ENCODE measurements at places on chromosomes 16 and 17.

GRCh38 chr17:73027130-73027741 is 65.3 kb downstream of the SLC39A11 start:
- no peak for DNase-seq

- no peak for DNase-seq
These were observed 57.9 kb downstream of the RTN4RL1 start for GRCh38 chr17:1967213-1967612.

- peak; percentile 94 for DNase-seq
These were observed 2.2 kb downstream of the NT5M start for GRCh38 chr17:17305281-17305801.

- DNase-seq = no peak
These were observed at the start of gene HOXB5 for GRCh38 chr17:48593126-48593829. Gene HOXB5 (minus strand): TSS chr17:48593779. CDS start chr17:48593682, 97 bp downstream.

- DNase-seq = peak; percentile 88
These were observed 1.2 kb downstream of the GRB2 start for GRCh38 chr17:75404223-75404730.

GRCh38 chr17:49932138-49932723 is 36.8 kb upstream of the DLX4 start:
- no peak for DNase-seq

GRCh38 chr16:50021544-50021943 is 3.5 kb upstream of the CNEP1R1 start:
- peak; percentile 50 for DNase-seq

- DNase-seq = no peak
These were observed 163.2 kb upstream of the RPL38 start for GRCh38 chr17:74040291-74040690.

- DNase-seq = no peak
These were observed 849.1 kb upstream of the RBFOX1 start for GRCh38 chr16:6483469-6484033.

DNA sequence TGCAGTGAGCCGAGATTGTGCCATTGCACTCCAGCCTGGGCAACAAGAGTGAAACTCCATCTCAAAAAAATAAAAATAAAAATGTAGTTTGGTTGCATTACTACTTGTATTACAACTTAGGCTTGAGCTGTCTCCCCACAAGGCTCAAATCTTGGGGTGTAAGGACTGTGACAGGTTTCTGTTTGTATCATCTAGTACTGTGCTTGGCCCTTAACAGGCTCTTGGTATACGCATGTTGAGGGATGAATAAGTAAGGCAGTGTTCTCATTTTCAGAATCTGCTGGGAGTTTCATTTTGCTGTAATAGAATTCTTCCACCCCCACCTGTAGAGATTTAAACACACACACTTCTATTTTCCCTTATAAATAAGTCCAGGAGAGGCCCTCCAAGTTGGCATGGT is 289.4 kb upstream of the EEF2KMT start:
- DNase-seq = no peak

DNA sequence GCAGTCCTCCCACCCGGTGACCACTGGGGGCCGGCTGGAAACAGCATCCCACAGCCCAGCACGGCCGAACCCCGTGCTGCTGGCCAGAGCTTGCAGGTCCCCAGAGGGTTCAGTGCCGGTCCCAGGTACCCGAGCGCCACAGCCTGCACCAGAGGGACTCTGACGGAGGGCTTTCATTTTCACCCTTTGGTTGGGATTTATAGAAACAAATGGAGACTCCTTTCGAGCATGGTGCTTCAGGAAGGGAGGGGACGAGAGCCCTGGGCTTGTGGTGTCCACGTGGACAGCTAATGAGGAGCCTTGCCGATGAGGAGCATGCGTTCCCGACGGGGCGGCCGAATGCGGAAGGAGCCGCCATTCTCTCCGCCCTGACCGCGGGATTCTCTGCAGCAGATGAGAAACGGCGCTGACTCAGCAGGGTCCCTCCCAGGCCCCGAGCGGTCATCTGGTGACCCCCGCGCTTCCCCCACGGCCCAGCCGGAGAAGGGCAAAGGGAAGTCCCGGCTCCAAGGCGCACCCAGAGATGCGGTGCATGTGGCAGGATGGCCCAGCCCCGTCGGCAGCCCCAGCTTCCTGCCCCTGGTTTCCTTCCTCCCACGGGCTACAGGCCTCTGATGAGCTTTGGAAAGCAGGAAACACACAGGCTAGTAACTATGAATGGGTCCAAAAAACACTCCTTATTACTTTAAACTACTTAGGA is 9.8 kb downstream of the SLC38A10 start:
- DNase-seq = peak; percentile 92

GRCh38 chr17:8105957-8106398 is 12.3 kb downstream of the ALOXE3 start:
- peak; percentile 49 for DNase-seq

- DNase-seq = no peak
These were observed 24.1 kb upstream of the LHX1 start for GRCh38 chr17:36913132-36913531.

GRCh38 chr17:63753215-63753614 is 11.6 kb upstream of the STRADA start:
- DNase-seq = peak; percentile 19

DNA sequence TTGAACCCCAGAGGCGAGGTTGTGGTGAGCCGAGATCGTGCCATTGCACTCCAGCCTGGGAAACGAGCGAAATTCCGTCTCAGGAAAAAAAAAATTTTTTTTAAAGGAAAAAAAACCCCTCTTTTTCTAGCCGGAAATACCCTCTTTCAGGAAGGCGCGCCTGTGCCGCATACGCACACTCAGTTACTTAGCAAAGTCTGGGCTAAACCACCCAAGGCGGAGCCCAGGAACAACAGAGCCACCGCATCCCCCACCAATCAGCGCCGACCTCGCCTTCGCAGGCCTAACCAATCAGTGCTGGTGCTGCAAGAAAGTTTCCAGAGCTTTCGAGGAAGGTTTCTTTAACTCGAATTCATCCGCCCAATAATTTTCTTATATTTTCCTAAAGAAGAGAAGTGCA is 510.4 kb downstream of the KCNJ18 start:
- no peak for DNase-seq

DNA sequence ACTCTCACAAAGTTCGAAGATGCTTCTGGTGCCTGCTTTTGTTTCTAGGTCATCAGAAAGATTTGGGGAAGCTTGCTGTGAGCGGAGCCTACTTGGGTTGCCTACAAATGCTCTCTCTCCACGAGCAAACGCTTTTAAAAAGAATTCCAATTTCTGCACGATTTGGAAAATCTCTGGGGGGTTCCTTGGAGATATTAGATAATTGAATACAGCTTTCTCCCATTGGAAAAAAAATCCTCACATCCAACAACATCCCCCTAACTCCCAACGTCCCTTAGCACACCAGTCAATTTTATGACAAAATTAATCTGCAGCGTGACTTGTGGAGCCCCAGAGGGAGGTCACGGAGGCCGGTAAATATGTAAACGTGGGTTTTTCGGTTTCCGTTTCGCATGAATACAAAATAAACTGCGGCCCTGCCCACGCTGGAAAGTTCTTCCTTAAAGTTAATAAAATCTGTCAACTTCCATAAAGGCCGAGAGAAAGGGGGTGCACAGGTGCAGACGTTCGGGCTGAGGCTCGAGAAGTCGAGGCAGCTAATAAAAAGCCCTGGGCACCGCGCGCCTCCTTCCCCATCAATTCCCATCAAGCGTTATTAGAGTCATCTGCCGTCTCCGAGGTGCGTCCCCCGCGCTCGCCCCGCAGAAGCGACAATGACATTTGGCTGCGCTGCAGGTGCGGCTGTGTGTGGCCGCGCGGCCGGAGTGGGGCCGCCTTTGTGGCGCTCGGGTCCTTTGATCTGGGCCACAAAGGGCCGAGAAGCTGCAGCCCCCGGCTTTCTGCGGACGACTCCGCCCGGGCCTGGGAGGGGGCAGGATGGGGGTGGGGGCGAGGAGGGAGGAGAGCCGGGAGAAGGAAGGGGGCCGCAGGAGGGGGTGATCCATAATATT is 37.6 kb downstream of the SALL1 start:
- DNase-seq = no peak

DNA sequence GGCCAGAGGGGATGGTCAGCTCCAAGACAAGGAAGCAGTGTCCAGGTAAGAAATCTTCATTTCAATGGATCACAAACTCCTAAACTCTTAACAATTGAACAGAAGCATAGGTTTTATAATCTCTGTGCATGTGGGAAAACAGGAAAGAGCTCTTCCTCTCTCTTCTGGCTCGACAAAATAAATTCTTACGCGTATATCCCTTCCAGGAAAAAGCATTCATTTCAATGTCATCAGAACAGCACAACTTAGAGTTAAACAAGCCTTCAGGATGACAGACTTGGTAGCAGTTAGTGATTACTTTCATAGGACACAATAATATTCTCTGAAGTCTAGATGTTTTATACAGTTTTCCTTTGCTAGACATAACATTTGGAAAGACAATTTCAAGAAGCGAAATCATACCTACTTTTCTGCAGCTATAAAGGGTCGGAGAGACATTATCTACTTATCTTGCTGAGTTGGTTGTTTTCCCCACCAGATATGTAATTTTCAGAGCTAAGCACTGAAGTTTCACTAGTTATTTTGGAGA is 19.3 kb upstream of the SLC35G3 start:
- no peak for DNase-seq

Measured in NB4 (cell line).